ENCODE measurements at places on chromosomes 5 and 9. TPM values are rescaled to one million over a fixed set of nuclear protein-coding genes. Genes with fewer than 3 reads are reported as not detected.

The CMBL gene
- 0.36 TPM for total RNA-seq

DNA sequence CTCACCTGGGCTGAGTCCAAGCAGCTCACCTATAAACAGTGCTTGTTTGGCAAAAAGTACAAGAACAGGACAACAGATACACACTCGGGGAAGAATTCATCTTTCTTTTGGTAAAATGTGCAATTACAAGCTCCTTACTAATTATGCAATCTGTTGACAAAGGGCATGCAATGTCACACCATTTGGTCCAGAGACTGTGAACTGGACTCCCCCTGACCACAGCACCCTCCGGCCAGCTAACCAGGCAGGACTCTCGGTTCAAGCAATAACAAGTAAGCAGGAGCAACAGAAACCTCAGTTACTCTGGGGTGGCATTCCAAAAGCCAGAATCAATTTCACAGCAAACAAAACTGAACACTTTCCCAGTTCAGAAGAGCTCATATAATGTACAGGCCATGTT, 113.8 kb downstream of the GNAQ start:
- H3K4me1 ChIP-seq: peaks cover 24% of the 10 kb centered on the region
- no peak overlapping the region for H3K4me3 ChIP-seq
- no peak for DNase-seq
- no peaks in the 10 kb centered on the region for H3K36me3 ChIP-seq

DNA sequence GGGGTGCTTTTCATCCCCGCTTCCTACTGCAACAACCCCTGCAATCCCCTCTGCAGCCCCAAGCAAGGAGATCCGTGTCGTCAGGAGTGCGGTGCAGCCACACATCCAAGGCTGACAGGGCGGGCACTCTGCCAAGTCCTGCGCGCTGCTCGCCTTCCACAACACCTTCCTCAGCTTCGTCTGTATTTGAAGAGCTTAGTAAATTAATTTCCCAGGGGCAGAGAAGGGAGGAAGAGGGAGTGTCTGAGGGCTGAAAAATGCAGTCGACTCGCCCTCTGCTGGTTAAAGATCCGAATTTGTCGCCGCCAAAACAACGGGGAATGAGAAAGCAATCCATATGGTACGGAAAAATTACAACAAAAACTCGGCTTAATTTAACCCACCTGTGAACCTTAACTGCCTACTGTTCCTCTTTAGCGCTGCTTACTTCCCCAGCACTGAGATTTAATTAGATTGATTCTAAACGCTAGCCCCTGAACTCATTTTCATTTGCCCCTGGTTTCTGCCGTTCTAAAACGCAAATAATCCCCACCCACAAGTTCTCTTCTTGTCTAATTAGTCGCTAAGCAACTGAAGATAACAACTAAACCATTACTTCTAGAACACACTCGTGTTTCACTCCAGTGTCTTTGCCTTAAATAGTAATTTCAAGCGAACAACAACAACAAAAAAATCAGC, 10.9 kb upstream of the PCDHB1 start:
- no peaks in the 10 kb centered on the region for H3K4me1 ChIP-seq
- no peaks in the 10 kb centered on the region for H3K36me3 ChIP-seq
- no peak overlapping the region for H3K4me3 ChIP-seq
- no peak for DNase-seq

GRCh38 chr9:135681161-135681560, 18.1 kb downstream of the LCN9 start:
- no peaks in the 10 kb centered on the region for H3K4me1 ChIP-seq
- H3K27ac ChIP-seq: no peak overlapping the region
- H3K4me3 ChIP-seq: no peak overlapping the region
- peaks cover 2% of the 10 kb centered on the region for H3K27me3 ChIP-seq
- no peaks in the 10 kb centered on the region for H3K36me3 ChIP-seq

GRCh38 chr9:105004466-105005090, 76.6 kb upstream of the ABCA1 start:
- no peaks in the 10 kb centered on the region for H3K36me3 ChIP-seq
- no peak overlapping the region for H3K27ac ChIP-seq
- peaks cover 17% of the 10 kb centered on the region for H3K4me1 ChIP-seq
- H3K4me3 ChIP-seq: no peak overlapping the region
- peaks cover 13% of the 10 kb centered on the region for H3K27me3 ChIP-seq

- H3K27ac ChIP-seq: no peak overlapping the region
- no peaks in the 10 kb centered on the region for H3K27me3 ChIP-seq
- DNase-seq: no peak
- H3K4me3 ChIP-seq: no peak overlapping the region
These were observed 492.0 kb upstream of the MEF2C start for GRCh38 chr5:89374818-89375521.
